Activated CD4-positive, alpha-beta T cell treated with anti-CD3 and anti-CD28 coated beads, Interleukin-2, amount 50 U/mL, for 24 hours (primary cell): ENCODE measurements at places on chromosomes 1 and 21.

- DNase-seq = no peak
Measured at GRCh38 chr1:231431665-231432415, 9.8 kb upstream of the EGLN1 start.

DNA sequence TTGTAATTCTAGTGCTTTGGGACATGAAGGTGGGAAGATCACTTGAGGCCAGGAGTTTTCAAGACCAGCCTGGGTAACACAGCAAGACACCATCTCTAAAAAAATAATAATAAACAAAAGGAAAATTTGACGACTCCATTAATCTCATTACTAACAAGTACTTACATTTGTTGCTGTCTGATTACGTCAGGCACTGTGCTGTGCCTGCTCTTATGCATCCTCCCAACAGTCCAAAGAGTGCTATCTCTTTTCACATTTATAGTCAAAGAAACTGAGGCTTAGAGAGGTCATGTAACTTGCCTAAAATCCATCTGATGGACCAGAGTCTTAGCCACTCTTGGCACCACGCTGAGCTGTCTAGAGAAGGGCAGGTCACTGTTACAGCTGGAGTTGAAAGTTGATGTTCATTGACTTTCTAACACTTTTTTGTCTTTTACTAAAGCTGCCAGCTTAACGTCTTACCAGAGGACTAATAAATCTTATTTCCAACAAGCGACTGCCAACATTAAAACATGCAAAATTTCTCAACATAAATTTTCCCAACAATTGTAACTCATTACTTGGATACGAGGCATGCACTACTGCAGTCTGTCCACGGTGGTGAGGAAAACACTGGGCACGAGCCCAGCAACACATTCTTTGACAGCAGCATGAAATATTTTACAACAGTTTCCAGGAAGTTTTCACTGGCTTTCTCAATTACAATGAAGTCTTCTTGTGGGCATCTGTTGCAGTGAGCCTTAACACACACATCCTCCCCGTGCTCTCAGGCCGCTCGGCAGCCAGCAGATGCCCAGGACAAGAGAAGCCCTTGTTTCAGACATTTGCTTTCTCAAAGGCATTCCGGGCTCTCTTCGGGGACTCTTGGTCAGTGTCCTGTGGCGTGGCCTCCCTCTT, 262.9 kb upstream of the PROX1 start:
- DNase-seq = no peak

DNA sequence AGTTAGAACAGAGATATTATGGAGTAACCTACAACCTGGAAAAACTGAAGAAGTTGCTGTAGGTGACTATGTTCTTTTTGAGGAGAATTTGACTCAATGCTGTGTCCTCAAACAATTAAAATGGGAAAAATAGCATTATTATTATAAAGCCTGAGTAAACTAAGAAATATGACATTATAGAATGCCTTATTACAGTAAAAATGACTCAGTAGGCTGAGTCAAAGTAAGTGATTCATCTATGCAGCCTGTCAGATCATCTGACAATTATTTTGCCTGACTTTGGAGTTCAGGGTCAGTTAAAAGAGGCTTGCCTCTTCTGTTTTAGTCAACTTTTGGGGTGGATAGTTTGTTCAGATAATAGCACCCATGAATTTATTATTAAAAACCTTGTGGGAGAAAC, 150.8 kb upstream of the PTGFR start:
- DNase-seq = no peak

GRCh38 chr1:156117414-156118176, 3.1 kb downstream of the LMNA start:
- DNase-seq = no peak

GRCh38 chr1:202280595-202280994, 61.1 kb downstream of the UBE2T start:
- DNase-seq = no peak

GRCh38 chr1:36443297-36443696, 7.0 kb downstream of the OSCP1 start:
- DNase-seq = no peak
